A549 treated with CORT108297 at 1 μM for 4 hours (cell line): ENCODE measurements at places on chromosomes 1 and 21. TPM values are rescaled to one million over a fixed set of nuclear protein-coding genes. Genes with fewer than 3 reads are reported as not detected.

OR10J1 gene
- total RNA-seq: not detected in 5 replicates

ERVH48-1 gene
- not detected in 5 replicates for total RNA-seq

GSTM1 gene
- not detected in 5 replicates for total RNA-seq

HUNK gene
- 1.2 to 1.8 TPM (median 1.4 TPM) in 5 replicates for total RNA-seq

AMY1A gene
- not detected in 5 replicates for total RNA-seq

ANKRD65 gene
- 0.04 to 0.07 TPM (median 0.06 TPM) in 4 of 5 replicates, not detected in the other for total RNA-seq

CLDN14 gene
- total RNA-seq: 0.07 to 0.09 TPM (median 0.09 TPM) in 3 of 5 replicates, not detected in the others

ST6GALNAC5 gene
- 0.03 to 0.10 TPM in 2 of 5 replicates, not detected in the others for total RNA-seq

CLCA1 gene
- total RNA-seq: not detected in 5 replicates

STIL gene
- total RNA-seq: 9.6 to 10.7 TPM (median 10.1 TPM) in 5 replicates

IFI16 gene
- 3.2 to 6.1 TPM (median 4.2 TPM) in 5 replicates for total RNA-seq

SPRR2E gene
- not detected in 5 replicates for total RNA-seq

FNBP1L gene
- total RNA-seq: 13.7 to 22.8 TPM (median 20.3 TPM) in 5 replicates

ZNF669 gene
- 2.5 to 4.3 TPM (median 3.4 TPM) in 5 replicates for total RNA-seq

GOLT1A gene
- 3.8 to 6.9 TPM (median 4.5 TPM) in 5 replicates for total RNA-seq

WNT4 gene
- 0.17 to 0.26 TPM (median 0.23 TPM) in 5 replicates for total RNA-seq
